Uterus (tissue), 4 donors: ENCODE measurements at places on chromosomes 4 and X. TPM values are rescaled to one million over a fixed set of nuclear protein-coding genes. Genes with fewer than 3 reads are reported as not detected.

DNA sequence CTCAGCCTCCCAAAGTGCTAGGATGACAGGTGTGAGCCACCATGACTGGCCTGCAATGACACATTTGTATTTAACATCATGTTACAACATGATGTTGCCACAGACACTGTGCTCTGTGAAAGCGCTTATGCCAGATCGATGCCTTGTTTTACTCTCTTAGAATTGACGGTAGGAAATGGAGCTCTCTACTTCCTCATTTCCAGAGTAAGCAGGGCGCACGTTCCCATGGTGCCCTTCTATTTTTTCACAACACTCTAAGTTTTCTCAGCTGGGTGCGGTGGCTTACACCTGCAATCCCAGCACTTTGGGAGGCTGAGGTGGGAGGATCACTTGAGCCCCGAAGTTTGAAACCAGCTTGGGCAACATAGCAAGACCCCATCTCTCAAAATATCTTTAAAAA is 60.7 kb upstream of the DHRSX start:
- no peak overlapping the region for H3K27ac ChIP-seq
- DNase-seq = no peak
- no peaks in the 10 kb centered on the region for H3K27me3 ChIP-seq
- no peaks in the 10 kb centered on the region for H3K36me3 ChIP-seq
- H3K4me3 ChIP-seq = no peak overlapping the region

GRCh38 chrX:1442724-1443367 is 9.9 kb downstream of the ASMTL start:
- H3K36me3 ChIP-seq = no peaks in the 10 kb centered on the region
- H3K27me3 ChIP-seq = no peaks in the 10 kb centered on the region
- H3K27ac ChIP-seq = no peak overlapping the region
- no peak overlapping the region for H3K4me3 ChIP-seq
- no peaks in the 10 kb centered on the region for H3K4me1 ChIP-seq

GRCh38 chr4:112897543-112897942 is 151.9 kb upstream of the ANK2 start:
- H3K4me1 ChIP-seq = peaks cover 3% of the 10 kb centered on the region
- no peaks in the 10 kb centered on the region for H3K27me3 ChIP-seq
- DNase-seq = no peak
- H3K36me3 ChIP-seq = no peaks in the 10 kb centered on the region

DNA sequence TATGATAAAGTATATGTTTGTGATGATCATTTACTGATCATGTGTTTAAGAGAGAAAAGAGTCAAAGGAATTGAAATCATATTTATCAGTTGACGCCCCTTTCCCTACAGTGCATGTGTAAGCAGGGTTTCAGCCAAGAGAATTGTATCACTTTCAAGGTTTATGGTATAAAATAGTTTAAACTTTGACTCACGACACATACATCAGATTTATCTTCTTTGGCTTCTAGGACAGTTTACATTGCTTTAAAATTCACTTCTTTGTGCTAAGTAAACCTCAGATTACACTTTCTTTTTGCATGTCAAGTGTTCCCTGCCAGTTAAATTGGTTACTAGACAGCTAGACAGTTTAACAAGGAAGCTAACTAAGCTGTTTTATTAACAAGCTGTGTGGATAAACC is 86.3 kb upstream of the MYOZ2 start:
- no peak for DNase-seq
- no peaks in the 10 kb centered on the region for H3K36me3 ChIP-seq
- H3K27me3 ChIP-seq = no peaks in the 10 kb centered on the region
- no peaks in the 10 kb centered on the region for H3K4me1 ChIP-seq
- peak overlapping the region; percentile 33 for H3K27ac ChIP-seq
- no peak overlapping the region for H3K4me3 ChIP-seq

The VCX gene
- not detected for total RNA-seq

GRCh38 chr4:173152104-173152503 is 16.5 kb upstream of the GALNT7 start:
- no peaks in the 10 kb centered on the region for H3K27me3 ChIP-seq
- no peak for DNase-seq
- H3K36me3 ChIP-seq = no peaks in the 10 kb centered on the region

DNA sequence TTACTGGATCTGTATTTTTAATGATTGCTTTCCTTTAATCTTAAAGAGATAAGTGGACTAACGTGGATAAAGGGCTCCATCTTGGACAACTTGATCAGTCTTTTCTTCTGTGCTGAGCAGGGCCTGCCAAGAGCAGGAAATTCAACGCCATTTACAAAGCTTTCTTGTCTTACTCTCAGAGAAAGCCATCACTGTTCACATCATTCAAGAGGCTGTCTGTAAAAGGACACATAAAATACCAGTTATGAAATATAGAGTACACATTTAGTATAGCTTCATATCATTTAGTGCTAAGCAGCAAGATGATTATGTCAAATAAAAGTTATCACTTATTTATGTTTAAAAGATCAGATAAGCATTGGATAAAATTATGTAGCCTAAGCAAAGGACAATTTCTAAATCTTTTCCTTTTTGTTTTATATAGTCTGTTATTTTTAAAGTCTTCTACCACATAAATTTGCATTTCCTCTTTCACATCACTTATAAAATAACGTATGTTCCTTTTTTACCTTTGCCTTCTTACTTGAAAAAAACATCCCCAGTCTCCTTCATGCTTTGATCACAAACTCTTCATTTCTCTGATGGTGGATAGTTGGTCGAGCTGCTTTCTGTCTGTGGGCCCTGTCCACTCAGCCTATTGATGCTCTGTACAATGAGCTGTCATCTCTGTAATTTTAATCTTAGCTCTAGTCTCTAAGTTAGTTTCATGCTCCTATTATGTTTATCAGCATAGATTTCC is 2.1 kb upstream of the CCNG2 start:
- DNase-seq = no peak
- H3K27ac ChIP-seq = no peak overlapping the region
- no peaks in the 10 kb centered on the region for H3K36me3 ChIP-seq
- H3K27me3 ChIP-seq = no peaks in the 10 kb centered on the region
- peaks cover 5% of the 10 kb centered on the region for H3K4me1 ChIP-seq
- no peak overlapping the region for H3K4me3 ChIP-seq

The CCNA2 gene
- total RNA-seq = 5.4 TPM

- no peaks in the 10 kb centered on the region for H3K4me1 ChIP-seq
- H3K27ac ChIP-seq = no peak overlapping the region
- no peaks in the 10 kb centered on the region for H3K27me3 ChIP-seq
- H3K36me3 ChIP-seq = no peaks in the 10 kb centered on the region
- no peak overlapping the region for H3K4me3 ChIP-seq
Observed at GRCh38 chr4:48429709-48430474, 53.3 kb upstream of the SLC10A4 start.

DNA sequence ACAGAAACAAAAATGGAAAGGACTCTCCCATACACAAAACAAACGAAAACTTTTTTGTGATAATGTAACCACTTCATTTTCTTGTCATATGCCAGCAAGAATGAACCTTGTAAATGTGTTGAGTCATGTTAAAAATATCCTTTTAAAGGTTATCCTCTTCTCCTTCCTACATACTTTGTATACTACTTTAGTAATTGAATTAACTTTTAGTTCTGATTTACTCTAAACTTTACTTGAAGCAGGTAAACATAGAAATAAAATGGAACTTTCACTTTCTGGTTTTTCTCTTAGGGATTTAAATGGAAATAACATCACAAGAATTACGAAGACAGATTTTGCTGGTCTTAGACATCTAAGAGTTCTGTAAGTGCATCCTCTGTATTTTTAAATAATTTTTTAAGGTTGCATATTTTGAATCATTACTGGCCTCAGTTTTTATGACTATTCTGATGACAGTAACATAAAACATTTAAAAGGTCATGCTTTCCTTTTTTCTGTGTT is 4.7 kb downstream of the SLIT2 start:
- H3K27me3 ChIP-seq = no peaks in the 10 kb centered on the region
- peak overlapping the region; percentile 50 for H3K4me3 ChIP-seq
- no peaks in the 10 kb centered on the region for H3K4me1 ChIP-seq
- no peaks in the 10 kb centered on the region for H3K36me3 ChIP-seq
- DNase-seq = no peak

- H3K36me3 ChIP-seq = no peaks in the 10 kb centered on the region
- no peak overlapping the region for H3K4me3 ChIP-seq
- DNase-seq = no peak
- peaks cover 14% of the 10 kb centered on the region for H3K27me3 ChIP-seq
- H3K27ac ChIP-seq = no peak overlapping the region
Observed at GRCh38 chrX:137031039-137031438, 2.8 kb downstream of the GPR101 start.

The FAM193A gene
- total RNA-seq = 17.1 TPM

DNA sequence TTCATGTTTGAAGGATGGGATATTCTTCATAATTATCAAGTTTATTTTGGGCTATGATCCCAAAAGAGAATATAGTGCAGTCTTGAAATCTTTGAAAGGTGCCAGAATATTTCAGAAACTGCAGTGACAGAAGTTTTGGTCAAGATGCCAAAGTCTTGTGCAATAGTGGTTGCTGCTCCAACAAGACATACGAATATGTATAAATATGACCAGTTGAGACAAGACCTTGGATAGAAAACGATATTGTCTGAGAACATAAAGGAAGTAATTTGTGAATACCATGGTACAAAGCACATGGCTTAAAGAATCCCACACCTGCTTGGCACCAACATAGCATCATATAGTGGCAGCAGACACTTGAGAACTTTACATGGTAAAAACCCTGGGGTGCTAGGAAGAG is 48.6 kb upstream of the AMELX start:
- no peak overlapping the region for H3K27ac ChIP-seq
- H3K4me3 ChIP-seq = no peak overlapping the region

The H2BW2 gene
- total RNA-seq = not detected

The GK gene
- 4.5 TPM for total RNA-seq

The AR gene
- 75.3 TPM for total RNA-seq

- H3K4me3 ChIP-seq = no peak overlapping the region
- no peaks in the 10 kb centered on the region for H3K27me3 ChIP-seq
- no peak for DNase-seq
- no peaks in the 10 kb centered on the region for H3K36me3 ChIP-seq
Observed at GRCh38 chr4:85940151-85940550, 419.7 kb downstream of the MAPK10 start.

The NLRP2B gene
- total RNA-seq = not detected

GRCh38 chr4:6888506-6889071 is 21.0 kb upstream of the TBC1D14 start:
- DNase-seq = no peak
- H3K4me1 ChIP-seq = no peaks in the 10 kb centered on the region
- H3K4me3 ChIP-seq = no peak overlapping the region
- H3K27ac ChIP-seq = no peak overlapping the region
- H3K36me3 ChIP-seq = no peaks in the 10 kb centered on the region

The NWD2 gene
- 0.14 TPM for total RNA-seq

DNA sequence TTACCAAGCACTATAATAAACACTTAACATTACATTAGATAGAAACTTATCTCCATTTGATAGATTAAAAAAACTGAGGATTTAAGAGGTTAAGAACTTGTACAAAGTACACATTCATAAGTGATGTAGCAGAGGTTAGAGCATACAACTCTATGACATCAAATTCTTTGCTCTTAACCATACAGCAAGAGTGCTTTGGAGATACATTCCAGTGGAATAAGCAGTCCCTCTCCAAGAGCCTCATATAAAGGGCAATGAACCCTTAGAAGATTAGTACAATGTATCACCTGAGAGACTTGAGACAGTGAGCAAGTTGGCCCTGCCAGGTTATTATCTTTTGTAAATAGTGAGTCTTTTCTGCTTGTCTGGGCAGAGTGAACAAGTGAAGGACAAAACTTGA is 600.4 kb upstream of the CT83 start:
- no peak overlapping the region for H3K27ac ChIP-seq
- H3K36me3 ChIP-seq = no peaks in the 10 kb centered on the region
- no peaks in the 10 kb centered on the region for H3K27me3 ChIP-seq
- DNase-seq = no peak

DNA sequence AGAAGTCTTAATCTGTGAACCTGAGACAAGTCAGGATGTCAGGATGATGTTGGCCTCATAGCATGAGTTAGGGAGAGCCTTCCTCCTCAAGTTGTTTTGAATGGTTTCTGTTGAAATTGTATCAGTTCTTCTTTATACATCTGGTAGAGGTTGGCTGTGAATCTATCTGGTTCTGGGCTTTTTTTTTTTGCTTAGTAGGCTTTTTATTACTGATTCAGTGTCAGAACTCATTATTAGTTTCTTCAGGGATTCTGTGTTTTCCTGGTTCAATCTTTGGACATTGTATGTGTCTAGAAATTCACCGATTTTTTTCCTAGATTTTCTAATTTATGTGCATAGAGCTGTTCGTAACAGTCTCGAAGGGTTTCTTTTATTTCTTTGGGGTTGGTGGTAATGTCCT is 14.9 kb downstream of the GLUD2 start:
- H3K27ac ChIP-seq = no peak overlapping the region
- no peak for DNase-seq
- H3K4me1 ChIP-seq = no peaks in the 10 kb centered on the region
- no peak overlapping the region for H3K4me3 ChIP-seq

The MEPE gene
- not detected for total RNA-seq

The SGMS2 gene
- 90.3 TPM for total RNA-seq

DNA sequence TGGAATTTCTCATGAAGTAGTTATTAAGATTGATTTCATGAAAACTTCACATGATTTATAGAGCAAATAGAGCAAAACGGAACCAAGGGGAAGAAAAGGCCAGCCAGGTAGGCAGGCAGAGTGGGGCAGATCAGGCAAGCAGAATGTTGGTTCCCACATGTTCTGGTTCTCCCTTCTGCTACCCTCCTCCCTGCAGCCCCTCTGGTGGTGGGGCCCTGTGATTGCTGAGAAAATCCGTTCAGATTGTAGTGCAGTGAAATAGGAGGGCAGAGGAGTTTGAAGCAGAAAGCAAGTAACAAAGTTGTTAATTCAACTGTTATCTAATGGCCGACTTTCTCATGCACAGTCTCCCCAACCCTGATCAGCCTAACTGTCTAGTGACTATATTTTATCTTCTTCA is 185.3 kb downstream of the MID1IP1 start:
- H3K27me3 ChIP-seq = no peaks in the 10 kb centered on the region
- H3K4me3 ChIP-seq = no peak overlapping the region
- no peak for DNase-seq
- H3K4me1 ChIP-seq = no peaks in the 10 kb centered on the region
- no peaks in the 10 kb centered on the region for H3K36me3 ChIP-seq
